CD8-positive, alpha-beta T cell (primary cell): ENCODE measurements at places on chromosomes 11 and 22. TPM values are rescaled to one million over a fixed set of nuclear protein-coding genes. Genes with fewer than 3 reads are reported as not detected.

DNA sequence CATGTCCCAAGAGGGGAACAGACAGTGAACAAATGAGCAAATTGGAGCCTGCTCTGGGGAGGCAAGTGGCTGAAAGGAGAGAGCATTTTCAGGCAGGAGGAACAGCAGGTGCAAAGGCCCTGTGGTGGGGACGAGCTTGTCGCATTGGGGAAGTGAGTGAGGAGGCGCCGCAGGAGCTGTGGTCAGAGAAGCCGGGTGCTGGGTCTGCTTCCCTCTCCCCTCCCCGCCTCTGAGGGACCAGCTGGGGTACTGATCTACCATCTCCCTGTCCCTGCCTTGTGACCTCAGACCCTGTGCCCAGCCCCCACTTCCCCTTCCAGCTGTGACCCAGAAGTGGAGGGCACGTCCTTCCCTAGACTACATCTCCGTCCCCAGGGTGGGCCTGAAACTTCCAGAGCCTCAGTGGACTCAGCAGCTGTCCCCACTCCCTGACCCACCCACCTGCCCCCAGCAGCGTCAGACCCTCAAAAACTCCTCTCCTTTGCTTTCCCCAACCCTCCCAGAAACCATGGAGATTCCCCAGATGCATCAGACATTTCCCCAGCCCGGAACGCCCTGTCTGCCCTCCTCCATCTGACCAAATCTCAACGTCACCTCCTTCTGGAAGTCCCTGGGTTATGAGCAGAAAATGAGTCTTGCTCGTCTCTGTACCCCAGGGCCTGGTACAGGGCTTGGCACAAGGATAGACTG, 19.7 kb upstream of the PDGFB start:
- DNase-seq, result no peak

DNA sequence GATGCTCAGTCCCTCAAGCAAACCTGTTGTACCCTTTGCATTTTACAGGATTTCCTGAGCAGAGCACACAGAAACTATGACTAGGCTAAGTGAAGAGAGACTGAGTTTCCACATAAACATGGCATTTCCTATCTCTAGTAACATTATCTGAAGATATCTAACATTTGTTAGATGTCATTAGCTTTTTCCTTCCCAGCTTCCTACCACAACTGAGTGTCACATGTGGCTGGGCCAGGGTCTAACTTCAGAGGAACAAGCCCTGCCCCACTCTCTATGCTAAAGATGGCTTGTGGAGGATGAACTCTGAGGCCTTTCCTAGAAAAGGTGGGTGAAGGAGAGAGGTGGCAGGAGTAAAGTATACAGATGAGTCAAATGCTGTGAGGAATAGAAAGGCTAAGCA, 16.5 kb downstream of the C22orf42 start:
- DNase-seq, result no peak

- no peak for DNase-seq
Measured at GRCh38 chr11:119991669-119992068, 146.2 kb downstream of the TRIM29 start.

GRCh38 chr22:44461614-44462013, 36.4 kb downstream of the RTL6 start:
- no peak for DNase-seq

DNA sequence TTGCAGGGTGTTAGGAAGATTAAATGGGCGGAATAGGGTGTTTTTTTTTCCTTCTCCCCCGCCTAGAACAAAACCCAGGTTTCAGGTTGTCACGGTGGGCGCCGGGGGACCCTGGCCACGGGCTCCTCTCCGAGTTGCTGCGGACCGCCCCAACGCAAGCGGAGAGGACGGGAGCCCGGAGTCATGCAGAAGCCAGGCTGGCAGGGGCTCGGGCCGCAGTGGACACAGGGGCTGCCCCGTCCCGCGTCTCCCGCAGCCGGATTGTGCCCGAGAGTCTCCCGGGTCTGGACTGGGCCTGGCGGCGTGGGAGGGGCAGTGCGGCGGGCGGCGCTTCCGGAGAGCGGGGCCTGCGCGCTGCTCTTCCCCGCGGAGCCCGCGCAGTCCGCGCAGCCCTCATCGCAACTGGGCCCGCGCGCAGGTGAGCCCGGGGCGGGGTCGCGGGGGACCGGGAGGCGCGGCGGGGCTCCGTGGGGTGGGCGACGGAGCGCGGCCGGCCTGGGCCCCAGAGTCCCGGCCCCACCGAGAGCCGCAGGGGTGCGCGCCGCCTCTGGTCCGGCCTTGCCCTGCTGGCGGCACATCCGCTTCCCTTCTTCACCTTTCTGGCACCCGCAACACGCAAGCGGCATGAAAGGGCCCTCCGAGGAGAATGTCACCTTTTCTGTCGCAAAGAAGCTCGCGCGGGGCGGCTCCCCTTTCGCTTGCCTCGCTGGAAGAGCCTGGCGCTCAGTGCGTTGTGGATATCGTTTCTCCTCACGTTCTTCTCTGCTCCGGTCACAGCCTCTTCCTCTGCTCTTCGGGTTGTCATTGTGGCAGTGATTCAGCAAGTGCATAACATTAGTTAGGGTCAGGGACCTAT, at the start of gene TIRAP:
Gene TIRAP (plus strand): TSS at position 358 of the 856 bp plus-strand sequence. CDS start 7,802 bp downstream, outside the sequence.
- DNase-seq, result peak; percentile 28

GRCh38 chr11:15649371-15650104, 534.8 kb downstream of the INSC start:
- DNase-seq, result no peak

The SOX6 gene
- not detected for total RNA-seq

The TIGD3 gene
- total RNA-seq, result 0.35 TPM

The NOX4 gene
- not detected for total RNA-seq

The C11orf52 gene
- total RNA-seq, result not detected

The SLC25A45 gene
- 29.6 TPM for total RNA-seq

The APOA5 gene
- total RNA-seq, result not detected

The C11orf97 gene
- total RNA-seq, result not detected
